ENCODE measurements at places on chromosomes 4 and X.

GRCh38 chr4:114864060-114864459 lies 249.4 kb downstream of the NDST4 start:
- DNase-seq: no peak

- no peak for DNase-seq
Measured at GRCh38 chrX:21438792-21439191, 64.6 kb downstream of the CNKSR2 start.

- no peak for DNase-seq
Measured at GRCh38 chr4:77152421-77152820, 4.6 kb upstream of the CCNG2 start.

DNA sequence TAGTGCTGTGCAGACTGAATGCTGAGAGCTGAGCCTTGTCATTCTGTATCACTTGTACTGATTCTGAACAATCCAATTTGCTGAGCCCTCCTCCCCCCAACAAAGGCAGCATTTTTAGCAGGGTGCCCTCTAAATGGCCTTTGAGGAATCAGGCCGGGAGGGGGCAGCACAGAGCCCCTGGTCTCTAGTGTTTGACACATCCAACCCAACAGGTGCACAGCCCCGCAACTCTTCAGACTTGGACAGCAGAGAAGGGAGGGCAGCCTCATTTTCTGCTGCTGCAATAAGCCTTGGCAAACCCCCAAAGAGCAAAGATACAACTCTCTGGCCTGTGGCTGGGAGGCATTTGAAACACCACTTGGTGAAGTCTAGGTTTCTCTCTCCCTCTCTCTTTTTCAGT lies 3.4 kb downstream of the ATP1B4 start:
- no peak for DNase-seq

- no peak for DNase-seq
Measured at GRCh38 chr4:65535113-65535512, 135.2 kb downstream of the EPHA5 start.

DNA sequence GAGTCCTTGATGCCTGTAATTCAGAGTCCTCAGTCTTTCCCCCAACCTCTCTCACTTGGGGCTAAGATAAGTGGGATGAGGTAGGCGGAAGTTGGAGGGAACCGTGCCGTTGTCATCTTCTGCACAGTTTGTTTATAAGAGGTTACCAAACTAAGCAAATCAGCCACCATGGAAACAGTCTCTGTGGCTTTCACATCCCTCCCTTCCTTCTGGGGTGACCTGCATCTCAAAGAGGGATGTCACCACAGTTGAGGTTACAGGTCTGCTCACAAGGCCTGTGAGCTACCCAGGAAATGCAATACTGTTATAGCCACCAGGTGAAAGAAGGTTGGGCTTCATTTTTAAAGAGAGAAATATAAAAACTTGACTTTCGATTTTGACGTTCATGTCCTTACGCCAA lies 26.3 kb downstream of the RTL5 start:
- DNase-seq: no peak

DNA sequence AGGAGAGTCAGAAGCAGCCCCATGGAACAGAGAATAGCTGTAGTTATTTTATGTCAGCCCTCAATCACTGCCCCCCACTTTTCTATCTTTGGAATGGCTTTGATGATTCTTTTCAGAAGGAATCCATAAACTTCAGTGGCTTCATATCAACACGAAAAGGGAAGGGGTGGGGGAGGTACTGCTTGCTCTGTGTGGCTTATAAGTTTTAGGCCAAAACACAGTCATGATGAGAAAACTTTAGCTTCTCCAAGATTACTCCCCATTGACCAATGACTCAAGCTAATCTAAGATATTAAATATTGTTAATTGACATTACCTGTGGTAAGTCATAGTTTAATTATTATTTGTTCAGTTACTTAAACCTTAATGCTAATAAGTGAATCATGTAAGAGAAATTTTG lies 669.6 kb upstream of the FAM241A start:
- DNase-seq: no peak

DNA sequence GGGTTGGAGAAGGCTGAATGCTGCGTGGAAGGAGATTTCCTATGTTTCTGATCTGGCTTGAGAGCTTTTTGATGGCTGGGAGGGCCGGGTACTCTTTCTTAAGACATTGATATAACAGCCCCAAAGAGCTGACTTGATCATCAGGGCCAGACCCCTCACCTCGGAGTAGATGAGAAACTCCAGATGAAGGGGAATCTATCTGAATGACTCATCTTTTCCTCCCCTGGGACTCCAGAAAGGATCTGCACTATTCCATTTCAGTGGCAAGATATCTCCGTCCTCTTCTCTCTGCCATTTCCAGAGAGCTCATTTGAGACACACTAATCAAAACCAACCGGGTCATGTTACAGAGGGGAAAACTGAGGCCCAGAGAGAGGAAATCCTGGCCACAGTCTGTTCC lies 92.9 kb upstream of the MSX1 start:
- DNase-seq: no peak

- DNase-seq: no peak
Measured at GRCh38 chr4:122562449-122562848, 58.4 kb downstream of the IL21 start.

GRCh38 chr4:150181536-150181935 lies 103.3 kb downstream of the DCLK2 start:
- no peak for DNase-seq

DNA sequence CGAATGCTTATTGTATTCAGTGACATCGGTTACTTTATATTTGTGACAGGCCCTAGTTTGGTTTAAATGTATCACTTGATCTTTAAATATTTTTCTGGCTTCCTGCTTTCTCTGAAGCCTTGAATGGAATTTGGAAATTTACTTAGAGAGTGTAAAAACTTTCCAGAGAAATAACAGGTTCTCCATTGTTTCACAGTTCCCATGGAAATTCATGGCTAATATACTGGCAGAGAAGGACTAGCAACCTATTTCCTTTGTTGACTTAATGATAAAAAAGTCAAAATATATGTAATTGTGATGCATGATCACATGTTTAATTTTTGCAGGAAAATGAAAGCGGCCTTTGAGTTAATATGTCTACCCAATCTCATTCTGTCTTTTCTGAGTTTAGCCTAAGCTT lies 13.2 kb downstream of the NEIL3 start:
- no peak for DNase-seq

DNA sequence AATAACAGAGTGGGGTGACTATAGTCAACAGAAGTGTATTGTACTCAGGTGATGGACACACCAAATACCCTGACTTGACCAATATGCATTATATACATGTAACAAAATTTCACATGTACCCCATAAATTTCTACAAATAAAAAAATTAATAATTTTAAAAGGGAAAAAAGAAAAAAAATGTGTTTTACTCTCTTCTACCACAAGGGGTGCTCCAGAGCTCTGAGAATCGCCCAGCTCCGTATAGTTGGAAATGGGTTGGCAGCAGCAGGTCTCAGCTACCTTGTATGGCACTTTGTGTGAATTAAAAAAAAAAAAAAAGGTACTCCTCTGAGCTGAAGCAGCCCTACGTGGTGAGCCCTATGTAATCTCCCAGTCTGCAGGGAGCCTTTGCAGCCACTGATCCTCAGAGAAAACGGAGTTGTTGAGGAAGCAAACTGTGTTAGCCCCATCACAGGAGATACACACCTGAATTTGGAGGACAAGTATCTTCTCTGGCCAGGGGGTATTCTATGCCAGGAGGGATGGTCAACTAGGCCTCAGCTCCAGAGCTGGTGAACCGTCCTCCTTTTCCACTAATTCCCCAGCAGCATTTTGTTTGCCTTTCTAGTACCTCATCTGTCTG lies 17.2 kb upstream of the POLA1 start:
- DNase-seq: no peak

Measured in HCT116 (cell line).